ENCODE measurements at places on chromosomes 6 and 20.

- DNase-seq, result no peak
Measured at GRCh38 chr6:43665376-43665775, 20.5 kb downstream of the RSPH9 start.

DNA sequence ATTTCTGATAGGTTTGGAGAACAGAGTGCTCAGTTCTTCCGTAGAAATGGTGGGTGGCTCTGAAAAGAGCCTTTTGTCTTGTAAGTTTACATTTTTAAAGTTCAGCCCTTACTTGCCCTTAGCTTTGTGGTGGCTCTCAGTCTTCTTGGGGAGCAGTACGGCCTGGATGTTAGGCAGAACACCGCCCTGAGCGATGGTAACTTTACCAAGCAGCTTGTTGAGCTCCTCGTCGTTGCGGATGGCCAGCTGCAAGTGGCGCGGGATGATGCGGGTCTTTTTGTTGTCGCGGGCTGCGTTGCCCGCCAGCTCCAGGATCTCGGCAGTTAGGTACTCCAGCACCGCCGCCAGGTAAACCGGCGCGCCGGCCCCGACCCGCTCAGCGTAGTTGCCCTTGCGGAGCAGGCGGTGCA lies 19.5 kb downstream of the OR2B2 start:
- no peak for DNase-seq

DNA sequence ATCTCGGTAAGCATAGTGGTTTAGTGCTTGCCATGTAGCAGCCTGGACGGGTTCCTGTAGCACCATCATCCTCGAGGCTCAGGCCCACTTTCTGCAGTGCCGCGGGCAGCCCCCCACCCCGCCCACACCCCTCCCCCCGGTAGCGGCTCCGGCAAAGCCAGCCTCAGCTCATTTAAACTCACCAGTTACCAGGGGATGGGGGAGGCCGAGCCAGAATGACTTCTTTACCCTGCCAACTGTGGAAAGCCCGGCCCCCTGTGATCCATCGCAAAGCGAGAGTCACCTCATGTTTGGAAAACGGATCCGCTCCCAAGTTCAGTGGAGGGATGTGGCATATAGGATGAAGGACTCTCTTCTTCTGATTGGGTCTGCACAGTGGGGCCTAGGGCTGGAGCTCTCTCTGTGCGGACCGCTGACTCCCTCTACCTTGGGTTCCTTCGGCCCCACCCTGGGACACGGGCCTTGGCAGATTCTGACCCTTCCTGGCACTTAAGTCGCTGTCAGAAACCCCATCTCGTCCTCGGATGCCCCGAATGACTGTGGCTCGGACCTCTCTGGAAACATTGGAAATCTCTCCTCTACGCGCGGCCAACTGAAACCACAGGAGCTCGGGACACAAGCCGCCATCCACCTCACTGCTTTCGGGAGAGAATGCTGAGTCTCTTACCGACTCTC lies 337.8 kb upstream of the DEFB115 start:
- no peak for DNase-seq

GRCh38 chr20:63429992-63430391 lies 42.5 kb downstream of the KCNQ2 start:
- DNase-seq, result no peak

GRCh38 chr20:13082378-13082777 lies 73.6 kb downstream of the SPTLC3 start:
- no peak for DNase-seq

DNA sequence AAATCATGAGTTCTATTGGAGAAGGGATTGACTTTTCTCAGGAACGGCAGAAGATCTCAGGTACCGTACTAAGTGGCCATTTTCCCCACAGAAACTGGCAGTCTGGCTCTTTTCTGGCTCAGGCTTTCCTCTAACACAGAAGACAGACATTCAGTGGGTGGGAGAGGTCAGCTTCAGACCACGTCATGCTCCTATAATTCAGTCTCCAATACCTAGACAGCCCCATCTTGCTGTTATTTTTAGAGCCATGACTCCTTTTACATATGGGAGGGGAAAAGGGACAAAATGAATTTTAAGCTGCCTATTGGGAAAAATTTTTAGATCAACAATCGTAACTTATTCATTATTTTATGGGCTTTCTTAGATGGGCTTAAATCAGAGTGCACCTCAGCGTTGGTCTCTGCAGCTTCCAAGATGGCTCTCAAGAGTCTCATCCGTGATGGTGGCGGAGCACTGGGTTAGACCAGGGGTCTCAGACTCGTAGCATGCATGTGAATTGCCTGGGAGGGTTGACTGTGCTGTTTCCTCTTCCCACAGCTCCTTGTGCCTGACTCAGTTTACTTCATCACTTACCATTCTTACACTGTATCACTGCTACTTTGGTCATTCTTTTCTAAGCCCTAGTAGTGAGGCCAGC lies 86.9 kb downstream of the TCP11 start:
- DNase-seq, result no peak

GRCh38 chr6:16762550-16763477 lies 1.6 kb upstream of the ATXN1 start:
- no peak for DNase-seq

- no peak for DNase-seq
Measured at GRCh38 chr6:90297867-90298381, 1.3 kb upstream of the BACH2 start.

DNA sequence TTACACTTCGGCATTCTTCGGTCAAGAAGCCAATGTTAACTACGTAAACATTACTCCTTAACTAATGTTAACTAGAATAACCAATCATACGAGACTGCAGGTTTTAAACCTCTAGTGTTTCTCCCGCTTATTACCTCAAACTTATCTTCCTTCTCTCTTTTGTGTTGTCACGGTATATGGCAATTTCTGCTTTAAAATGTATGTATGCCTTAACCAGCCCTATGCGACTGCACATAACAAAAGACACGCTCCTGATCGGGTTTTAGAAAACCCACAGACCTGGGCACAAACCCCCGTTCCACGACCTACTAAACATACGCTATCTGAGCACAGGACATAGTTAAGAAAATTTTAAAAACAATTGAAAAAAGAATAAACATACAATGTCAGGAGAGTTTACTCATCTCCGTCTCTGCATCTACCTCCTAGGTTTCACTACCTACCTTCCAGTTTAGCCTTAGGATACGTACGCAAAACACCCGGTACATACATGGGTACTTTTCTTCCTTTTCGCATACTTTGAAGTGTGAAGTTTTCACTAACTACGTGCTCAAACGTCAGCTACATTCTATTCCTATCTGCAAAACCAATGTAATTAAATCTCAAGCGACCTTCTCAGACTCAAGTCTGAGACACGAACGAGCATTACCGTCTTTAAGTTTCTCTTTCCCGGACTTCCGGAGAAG lies 1.1 kb downstream of the CD164 start:
- no peak for DNase-seq

DNA sequence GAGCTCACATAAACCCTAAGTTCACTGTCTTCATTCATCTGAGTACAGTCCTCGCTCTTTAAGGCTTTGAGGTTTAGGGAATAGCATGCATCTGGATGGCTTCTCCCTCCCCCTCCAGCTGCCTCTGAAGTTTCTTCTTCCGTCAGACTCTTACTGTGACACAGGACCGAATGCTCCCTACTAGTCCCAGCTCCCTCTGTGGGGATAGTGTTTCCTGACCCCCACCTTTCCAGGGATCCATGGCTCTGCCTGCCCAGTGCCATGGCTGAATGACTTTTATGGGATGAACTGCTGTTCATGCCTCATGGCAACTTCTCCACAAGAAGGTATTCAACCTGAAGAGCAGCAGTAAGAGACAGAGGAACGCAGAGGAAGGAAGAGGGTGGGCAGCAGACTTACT lies 79.8 kb upstream of the EMILIN3 start:
- no peak for DNase-seq

DNA sequence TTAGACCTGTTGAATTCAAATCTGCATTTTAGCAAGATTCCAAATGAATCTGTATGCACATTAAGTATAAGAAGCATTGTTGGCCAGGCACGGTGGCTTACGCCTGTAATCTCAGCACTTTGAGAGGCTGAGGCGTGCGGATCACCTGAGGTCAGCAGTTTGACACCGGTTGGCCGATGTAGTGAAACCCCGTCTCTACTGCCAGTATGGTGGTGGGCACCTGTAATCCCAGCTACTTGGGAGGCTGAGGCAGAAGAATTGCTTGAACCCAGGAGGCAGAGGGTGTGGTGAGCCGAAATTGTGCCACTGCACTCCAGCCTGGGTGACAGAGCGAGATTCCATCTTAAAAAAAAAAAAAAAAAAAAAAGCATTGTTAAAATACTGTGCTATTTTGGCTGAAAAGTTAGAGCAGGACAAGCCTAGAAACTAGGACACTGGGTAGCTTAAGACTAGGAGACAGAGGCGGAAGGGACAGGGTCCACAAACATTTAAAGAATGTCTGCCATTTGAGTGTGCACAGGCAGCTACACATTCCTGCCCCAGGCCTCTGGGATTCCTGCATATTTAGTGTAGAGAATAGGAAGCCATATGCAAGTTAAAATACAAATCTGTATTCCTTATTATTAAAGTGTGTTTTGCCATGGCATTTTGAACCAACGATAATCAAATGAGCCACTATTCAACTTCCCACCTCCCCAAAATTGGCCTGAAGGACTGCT lies 45.1 kb upstream of the EEF1A1 start:
- DNase-seq, result no peak

DNA sequence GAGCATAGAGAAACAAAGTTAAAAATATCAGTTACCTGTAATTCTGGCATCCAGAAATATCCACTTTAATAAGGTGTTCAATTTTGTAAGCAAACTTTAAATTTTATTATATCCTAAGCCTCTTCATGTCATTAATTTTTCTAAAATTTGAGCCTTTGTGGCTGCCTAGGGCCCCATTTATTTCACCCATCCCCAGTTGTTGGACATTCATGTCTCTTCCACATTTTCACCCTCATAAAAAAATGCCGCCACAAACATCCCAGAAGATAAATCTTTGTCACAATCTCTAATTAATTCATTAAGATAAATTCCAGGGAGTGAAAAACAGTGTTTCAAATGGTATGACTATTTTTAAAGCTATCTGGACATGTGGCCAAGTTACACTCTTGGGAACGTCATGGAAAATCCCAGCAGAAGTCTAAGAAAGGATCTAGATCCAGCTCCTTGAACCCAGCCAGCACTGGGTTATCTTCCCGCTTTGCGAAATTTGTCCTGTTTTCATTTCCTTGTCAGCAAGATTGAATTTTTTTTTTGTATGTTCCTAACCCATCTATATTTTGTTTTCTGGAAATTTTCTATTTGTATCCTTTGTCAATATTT lies 97.2 kb downstream of the TMEM242 start:
- DNase-seq, result no peak

- DNase-seq, result no peak
Measured at GRCh38 chr6:95365454-95365853, 211.9 kb upstream of the MANEA start.

DNA sequence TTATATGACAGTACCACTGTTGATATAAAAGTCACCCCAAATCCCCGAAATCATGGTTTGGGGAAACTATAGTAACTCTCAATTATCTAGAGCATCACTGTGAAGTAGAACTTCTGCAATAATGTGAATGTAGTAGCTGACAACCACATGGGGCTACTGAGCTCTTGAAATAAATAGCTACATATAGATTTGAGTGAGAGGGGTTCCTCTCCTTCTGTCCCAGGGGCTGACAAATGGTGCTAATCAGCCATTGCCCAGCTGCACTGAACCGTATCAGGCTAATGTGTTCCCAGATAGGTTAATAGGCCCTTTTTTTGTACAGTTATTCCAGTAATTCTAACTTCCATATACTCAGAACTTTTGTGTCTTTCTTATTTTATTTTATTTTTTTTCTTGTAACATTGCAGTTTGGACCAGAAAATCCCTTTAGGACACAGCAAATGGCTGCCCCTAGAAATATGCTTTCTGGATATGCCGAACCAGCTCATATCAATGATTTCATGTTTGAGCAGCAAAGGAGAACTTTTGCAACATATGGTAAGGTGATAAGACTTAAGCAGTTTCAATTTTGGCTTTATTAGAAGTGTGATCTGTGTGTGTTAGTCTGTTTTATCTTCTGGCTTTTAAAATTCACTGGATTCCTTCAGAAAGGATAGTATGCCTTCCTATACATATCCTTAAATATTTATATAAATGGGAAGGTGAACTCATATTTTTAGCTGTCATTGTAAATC lies 21.1 kb downstream of the CDC40 start:
- DNase-seq, result no peak

GRCh38 chr6:53861518-53861917 lies 66.7 kb downstream of the LRRC1 start:
- no peak for DNase-seq

DNA sequence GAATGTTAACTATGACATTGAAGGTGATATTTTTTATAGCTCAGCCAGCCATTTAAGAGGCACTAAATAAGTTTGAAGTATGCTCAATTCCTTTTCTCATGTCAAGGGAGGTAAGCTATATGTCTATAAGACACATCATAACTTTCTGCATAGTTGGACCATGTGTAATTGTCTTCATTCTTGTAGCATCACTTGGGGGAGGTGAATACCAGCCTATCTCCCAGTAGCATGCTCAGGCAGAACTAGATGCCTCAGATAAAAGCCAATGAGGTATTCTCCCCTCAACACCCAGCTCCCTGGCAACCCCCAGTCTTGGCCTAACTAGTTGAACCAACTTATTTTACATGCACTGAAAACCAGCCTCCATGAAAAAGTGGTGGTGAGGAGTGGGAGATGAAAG lies 158.3 kb upstream of the JAG1 start:
- DNase-seq, result no peak
